ENCODE measurements at places on chromosomes 13 and 19.

DNA sequence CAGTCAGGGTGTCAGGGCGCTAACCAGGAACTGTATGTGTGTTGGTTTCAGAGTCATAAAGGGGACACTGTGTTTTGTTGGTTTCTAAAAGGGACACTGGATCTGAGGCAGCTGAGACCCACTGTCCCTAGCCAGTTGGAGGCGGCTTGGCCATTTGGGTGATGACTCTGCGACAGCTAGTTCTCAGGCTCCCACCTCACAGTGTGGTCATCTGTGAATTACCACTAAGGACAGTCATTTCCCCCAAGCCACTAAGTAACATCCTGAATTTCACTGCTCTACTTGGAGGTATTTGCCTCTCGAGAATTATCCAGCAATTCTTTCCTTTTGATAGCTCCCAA, 51.5 kb downstream of the EPS15L1 start:
- no peak for DNase-seq

GRCh38 chr19:47483800-47484690, at the start of gene KPTN:
KPTN (minus strand) TSS chr19:47484219; CDS start chr19:47484160, 59 bp downstream.
- peak; percentile 95 for DNase-seq

GRCh38 chr19:11535792-11536595, 2.7 kb upstream of the CNN1 start:
- DNase-seq: peak; percentile 93

DNA sequence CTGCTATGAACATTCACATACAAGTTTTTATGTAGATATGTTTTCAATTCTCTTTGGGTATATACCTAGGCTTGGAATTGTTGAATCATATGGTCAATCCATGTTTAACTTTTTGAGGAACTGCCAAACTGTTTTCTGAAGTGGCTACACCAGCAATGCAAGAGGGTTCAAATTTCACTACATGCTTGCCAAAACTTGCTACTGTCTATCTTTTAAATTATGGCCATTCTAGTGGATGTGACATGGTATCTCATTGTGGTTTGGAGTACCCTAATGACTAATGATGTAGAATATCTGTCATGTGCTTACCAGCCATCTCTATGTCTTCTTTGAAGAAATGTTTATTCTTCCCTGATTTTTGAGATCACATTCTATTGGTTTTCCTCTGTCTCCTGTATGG, 860.3 kb downstream of the DIAPH3 start:
- DNase-seq: no peak

DNA sequence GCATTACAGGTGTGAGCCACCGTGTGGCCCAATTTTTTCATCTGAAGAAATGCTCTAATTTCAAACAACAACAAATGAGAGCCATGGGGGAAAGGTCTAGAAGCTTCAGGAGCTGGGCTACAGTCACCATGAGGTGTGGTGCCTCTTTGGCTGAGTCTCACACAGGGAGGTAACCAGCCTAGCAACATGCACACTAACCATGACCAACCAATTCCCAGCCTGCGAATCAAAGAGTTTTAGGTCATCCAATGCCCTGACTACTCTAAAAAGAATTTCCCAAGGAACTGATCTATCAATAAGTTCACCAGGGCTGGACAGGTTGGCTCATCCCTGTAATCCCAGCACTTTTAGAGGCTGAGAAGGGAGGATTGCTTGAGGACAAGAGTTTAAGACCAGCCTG, 29.9 kb downstream of the PBX4 start:
- DNase-seq: no peak

Data from mesendoderm (in vitro differentiated cells).